ENCODE measurements at places on chromosomes 5 and 9. TPM values are rescaled to one million over a fixed set of nuclear protein-coding genes. Genes with fewer than 3 reads are reported as not detected.

PCDHB16 gene
- total RNA-seq: 5.3 TPM

NKD2 gene
- total RNA-seq: 2.9 TPM

ECM2 gene
- 3.3 TPM for total RNA-seq

GBGT1 gene
- 2.0 TPM for total RNA-seq

PLEKHG4B gene
- 3.7 TPM for total RNA-seq

FOXI1 gene
- total RNA-seq: not detected

GPR150 gene
- not detected for total RNA-seq

TXN gene
- 175 TPM for total RNA-seq

SLC6A19 gene
- not detected for total RNA-seq

HAVCR1 gene
- total RNA-seq: 0.82 TPM
